COR-L47 (cell line): ENCODE measurements at places on chromosomes 7 and 10.

GRCh38 chr10:12243864-12244620, 48.1 kb downstream of the CDC123 start:
- DNase-seq = no peak

DNA sequence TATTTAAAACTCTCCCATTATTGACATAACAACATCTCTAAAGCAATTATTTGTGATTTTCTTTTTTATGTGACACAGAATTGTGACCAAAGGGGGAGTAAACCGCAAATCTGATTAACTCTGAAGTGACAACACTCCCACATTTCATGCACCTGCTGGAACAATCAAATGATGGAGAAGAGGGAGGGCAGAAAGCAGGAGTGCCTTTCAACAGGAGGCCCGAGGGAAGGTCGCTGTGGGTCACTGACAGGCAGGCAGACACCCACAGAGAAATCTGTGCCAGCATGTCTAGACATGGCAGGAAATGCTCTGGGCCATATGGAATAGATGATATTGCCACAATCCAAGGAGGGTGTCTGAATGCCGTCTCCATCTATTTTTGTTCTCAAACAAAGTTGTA, 247.3 kb downstream of the DOCK4 start:
- peak; percentile 86 for DNase-seq

- no peak for DNase-seq
Observed at GRCh38 chr10:59382831-59383295, 20.5 kb upstream of the FAM13C start.

DNA sequence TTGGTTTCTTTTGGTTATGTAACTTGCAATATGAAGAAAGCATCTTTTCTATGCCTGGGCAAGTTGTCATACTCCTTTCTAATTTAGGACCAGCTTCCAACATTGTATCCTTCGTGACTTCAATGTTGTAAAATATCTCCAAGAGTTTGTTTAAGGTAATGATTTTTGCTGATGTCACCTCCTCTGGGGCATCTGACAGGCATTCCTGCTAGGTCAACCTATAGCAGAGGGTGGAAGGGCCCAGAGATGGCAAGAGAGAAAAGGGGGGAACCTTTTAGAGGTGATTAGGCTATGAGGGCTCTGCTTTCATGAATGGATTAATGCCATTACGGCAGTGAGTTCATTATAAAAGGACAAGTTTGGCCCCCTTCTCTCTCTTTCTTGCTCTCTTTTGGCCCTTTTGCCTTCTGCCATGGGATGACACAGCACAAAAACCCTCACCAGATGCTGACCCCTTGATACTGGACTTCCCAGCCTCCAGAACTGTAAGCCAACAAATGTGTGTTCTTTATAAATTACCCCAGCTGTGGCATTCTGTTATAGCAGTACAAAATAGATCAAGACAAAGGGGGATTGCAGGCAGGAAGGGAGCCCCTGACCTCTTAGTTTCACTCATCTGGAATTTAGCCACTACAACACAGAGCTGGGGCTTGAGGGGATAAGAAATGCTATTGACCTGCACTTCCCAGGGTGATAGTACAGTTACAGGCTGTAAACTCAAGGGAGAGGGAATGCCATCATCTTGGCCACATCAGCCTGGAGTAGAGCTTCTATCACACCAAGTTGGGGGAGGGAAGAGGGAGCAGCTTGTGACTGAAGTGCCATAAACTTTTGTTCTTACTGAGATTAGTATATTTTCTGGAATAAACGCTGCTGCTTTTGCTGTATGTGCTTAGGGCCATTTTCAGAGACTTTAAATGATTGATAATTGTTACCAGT, 195.9 kb downstream of the CFTR start:
- no peak for DNase-seq

- DNase-seq = no peak
Observed at GRCh38 chr10:74973741-74974392, 137.6 kb upstream of the SAMD8 start.

GRCh38 chr7:153044981-153045380, 285.4 kb downstream of the ACTR3B start:
- no peak for DNase-seq

DNA sequence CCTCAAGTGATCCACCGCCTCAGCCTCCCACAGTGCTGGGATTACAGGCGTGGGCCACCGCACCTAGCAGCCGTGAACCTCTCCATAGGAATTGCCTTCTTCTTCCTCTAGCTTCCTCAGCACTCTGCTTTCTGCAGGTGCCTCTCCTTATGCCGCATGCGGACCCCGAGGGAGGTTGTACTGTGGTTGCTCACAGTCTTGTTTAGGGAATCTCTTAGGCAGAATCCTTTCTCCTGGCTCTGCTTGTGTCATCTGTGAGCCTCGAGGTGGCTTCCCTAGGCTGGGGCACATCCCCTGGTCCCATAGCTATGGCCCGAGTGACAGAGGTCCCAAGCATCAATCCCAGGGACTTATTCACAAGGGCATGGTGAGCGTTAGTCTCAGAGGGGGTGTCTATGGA, 33.2 kb upstream of the GIMAP8 start:
- no peak for DNase-seq

DNA sequence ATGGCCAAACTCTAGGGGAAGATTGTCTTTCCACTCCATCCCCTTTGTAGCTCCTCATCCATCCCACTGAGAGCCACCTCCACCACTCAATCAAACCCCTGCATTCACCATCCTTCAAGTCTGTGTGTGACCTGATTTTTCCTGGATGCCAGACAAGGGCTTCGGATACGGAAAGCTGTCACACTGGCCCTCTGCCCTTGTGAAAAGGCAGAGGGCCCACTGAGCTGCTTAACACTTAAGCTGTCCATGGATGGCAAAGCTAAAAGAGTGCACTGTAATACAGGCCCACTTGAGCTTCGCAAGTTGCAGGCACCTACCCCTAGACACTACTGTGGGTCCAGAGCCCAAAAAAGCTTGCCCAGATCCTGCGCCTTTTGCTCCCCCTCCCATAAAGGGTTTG, 237.2 kb downstream of the MAGI2 start:
- DNase-seq = no peak

- DNase-seq = peak; percentile 95
Observed at GRCh38 chr10:55410415-55410885, 609.4 kb upstream of the PCDH15 start.

DNA sequence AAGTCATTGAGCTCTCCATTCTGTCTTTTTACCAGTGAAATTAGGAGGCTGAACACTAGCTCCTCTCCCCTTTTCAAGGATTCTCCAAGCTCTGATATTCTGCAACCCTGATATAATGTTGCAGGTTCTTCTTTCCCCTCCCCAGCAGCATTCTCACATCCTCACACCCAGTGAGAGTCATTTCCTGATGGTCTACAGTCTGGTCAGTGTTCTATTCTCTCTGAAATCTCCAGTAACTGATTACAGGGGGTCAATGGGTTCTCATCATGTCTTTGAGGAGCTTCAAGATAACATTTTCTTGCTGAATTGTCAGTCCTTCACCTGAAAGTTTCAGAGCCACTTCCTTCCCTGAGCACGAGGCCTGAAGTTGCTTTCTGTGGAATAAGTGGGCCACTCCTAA, 299.4 kb downstream of the PTEN start:
- no peak for DNase-seq

DNA sequence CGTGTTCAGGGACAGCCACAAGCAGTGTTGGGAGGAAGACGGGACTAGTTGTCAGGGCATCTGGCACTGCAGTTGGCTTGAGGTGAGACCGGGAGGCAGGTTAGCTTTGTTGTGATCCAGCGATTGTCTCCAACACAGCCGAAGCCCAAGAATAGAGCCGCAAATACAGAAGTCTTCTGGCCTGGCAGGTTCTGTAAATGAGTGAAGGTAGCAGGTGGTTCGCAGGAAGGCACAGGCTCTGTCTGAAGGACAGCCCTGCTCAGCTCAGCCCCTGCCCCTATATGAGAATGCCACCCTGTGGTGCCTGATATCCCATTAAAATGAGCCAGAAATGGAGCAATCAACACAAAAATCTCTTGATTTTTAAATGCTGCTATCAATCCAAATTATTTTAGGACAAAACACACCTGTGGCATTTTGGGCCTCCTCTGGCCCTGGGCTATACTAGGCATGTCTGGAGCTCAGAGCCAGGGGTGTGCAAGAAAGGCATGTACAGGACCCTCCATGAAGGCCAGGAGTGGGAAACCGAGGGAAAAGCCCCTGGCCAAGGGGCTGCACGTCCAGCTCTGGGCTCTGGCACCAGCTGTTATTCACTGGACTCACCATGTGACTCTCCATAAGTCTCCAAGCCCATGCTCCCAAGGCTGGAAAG, 11.2 kb upstream of the C10orf71 start:
- no peak for DNase-seq

- DNase-seq = no peak
Observed at GRCh38 chr10:67936416-67936815, 52.0 kb downstream of the SIRT1 start.

GRCh38 chr7:26735976-26736600, 128.3 kb downstream of the SKAP2 start:
- DNase-seq = no peak

DNA sequence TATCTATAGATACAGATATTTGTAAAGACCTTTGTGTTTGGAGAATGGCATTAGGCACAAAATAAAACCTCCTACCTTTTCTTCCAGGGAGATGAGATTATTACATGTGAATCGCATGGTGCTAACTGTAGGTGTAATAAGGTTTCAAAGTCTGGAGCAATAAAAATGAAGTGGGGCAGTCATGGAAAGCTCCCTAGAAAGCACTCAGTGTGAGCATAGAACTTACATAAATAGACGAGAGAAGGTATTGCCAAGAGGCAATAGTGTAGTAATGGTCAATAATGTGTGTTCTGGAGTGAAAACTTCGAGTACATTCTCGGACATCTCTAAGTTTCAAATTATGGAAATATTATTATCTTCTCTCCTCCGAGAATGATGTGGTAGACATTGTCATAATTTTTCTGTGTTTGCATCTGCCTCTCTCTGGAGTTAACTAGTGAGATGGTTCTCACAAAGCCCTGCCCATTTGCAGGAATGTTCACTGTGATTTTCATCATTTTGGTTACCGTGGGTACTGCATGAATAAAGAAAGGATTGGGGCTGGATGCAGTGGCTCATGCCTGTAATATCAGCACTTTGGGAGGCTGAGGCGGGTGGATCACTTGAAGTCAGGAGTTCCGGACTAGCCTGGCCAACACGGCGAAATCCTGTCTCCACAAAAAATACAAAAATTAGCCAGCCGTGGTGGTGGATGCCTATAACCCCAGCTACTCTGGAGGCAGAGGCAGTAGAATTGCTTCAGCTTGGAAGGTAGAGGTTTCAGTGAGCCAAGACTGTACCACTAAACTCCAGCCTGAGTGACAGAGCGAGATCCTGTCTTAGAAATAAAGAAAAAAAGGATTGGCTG, 10.6 kb downstream of the VIM start:
- DNase-seq = no peak

DNA sequence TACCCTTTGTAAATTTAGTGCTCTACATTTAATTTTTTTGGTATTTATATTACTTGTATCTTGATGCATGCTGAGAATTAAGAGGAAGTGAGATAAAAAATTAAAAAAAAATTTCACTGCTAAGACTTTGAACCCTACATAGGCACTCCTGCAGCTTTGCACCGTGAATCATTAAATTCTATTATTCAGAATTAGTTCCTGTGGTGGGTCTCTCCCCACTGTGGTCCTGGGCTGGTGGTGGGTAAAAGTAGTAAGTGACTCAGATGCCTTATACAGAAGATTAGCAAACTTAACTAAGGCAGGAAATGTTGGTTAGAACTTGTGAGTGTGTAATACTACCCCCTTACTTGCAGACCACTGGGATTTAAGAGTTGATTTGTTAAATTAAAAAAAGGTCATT, 72.6 kb downstream of the AP3M1 start:
- DNase-seq = no peak

- DNase-seq = no peak
Observed at GRCh38 chr7:130021105-130021834, 29.9 kb downstream of the ZC3HC1 start.

- DNase-seq = no peak
Observed at GRCh38 chr10:4246881-4247358, 461.9 kb upstream of the KLF6 start.

GRCh38 chr7:103143868-103144267, 5.0 kb downstream of the NAPEPLD start:
- no peak for DNase-seq

DNA sequence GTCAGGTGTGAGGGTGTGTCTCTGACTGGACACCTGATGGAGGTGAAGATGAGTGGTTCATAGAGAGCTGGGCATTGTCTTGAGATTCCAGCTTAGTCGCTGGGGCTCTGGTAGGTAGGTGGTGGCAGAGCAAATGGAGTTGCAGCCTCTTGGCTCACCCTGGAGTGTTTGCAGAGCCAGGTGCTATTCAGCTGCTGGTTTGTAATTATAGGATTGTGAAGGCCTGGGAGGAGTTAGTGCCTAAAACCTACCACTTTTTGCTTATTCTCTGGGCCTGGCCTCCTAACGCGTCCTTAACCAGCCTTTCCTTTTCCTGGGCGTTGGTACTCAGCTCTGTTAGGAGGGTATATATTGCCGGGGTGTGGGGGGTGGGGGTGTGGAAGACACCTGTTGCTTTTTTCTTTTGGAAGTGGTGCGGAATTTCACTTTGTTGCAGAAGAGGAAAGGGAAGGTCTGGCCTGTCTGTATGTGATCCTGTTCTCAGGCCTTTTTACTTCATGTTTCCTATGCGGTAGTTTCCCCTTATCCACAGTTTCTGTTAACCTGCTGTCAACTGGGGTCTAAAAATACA, 3.2 kb downstream of the PPRC1 start:
- no peak for DNase-seq

DNA sequence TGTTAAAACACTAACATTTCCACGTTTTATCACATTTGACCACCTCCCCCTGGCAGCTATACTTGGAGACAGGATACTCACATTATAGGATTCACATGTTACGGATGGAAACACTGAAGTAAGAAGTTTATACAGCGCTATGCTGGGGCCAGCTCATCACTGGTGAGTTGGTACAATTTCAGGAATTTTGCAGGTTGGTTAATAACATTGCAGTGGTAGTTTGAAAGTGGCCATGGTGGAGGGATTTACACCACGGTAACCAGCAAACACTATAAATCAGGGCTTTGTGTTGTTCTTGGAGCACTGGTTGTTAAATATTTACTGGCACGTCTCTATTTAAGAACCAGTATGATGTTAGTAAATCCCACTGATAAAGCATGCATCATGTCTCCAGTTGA, 174.0 kb downstream of the GFRA1 start:
- no peak for DNase-seq
